Lung (tissue), 17 donors: ENCODE measurements at places on chromosomes 2 and 18. TPM values are rescaled to one million over a fixed set of nuclear protein-coding genes. Genes with fewer than 3 reads are reported as not detected.
A peak's percentile ranks its signal among the peaks of the same experiment; 100 is the strongest.

DNA sequence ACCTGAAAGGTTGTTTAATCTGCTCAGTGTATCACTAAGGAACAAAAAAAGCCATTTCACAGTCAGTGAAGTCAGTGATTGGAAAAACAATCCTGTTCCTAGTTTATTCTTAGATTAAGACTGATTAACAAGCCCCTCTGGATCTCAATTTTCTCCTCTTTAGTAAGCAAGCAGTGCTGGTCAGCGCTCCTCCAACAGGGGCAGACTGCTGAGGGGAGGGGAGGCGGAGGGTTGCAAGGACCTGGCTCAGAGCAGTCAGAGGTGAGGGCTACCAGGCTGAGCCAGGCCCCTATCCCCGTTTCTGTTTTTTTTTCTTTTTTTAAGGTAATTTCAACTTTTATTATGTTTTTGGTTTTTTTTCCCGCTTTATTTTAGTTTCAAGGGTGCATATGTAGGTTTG lies 24.7 kb upstream of the KCNS3 start:
- no peak for DNase-seq

DNA sequence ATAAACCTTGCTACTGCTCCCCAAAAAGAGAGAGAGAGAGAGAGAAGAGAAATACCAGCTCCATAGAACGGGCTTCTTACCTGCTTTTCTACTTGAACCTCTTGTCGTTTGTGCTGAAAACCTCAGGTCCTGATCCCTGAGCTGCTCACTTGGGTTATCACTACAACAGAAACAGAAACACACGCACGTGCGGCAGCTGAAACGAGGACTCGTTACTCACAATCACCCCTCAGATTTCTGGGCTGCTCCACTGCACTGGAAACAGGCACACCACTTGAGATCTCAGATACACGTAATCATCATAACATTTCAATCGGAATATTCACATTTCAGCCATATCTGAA lies 48.2 kb upstream of the GPC1 start:
- DNase-seq, result no peak

DNA sequence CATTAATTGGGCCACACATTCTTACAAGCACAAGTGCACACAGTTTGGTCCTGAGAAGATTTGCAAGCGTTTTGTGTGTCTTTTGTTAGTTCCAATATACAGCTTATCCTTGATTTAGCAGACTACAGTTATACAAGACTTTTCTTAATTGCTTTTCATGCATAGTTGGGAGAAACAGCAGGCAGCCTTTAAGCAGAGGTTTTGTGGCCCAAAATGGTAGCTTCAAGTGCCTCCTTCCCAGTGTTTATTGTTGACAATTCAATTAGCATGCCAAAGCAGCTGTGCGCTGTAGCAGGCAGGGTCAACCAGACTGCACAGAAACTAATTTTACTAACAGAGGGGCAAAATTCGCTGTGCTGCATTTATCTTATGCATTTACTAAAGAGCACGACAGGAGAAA lies 47.5 kb downstream of the FRZB start:
- DNase-seq, result no peak

- no peak for DNase-seq
Measured at GRCh38 chr2:220568296-220568695, 940.9 kb downstream of the SLC4A3 start.

Gene AGXT
- 0.61 TPM for total RNA-seq

GRCh38 chr2:95722131-95722697 lies 130.4 kb downstream of the TRIM43 start:
- DNase-seq, result no peak

- no peak for DNase-seq
Measured at GRCh38 chr2:230925443-230925878, 419 bp upstream of the GPR55 start.

Gene NT5C1B
- total RNA-seq, result not detected

DNA sequence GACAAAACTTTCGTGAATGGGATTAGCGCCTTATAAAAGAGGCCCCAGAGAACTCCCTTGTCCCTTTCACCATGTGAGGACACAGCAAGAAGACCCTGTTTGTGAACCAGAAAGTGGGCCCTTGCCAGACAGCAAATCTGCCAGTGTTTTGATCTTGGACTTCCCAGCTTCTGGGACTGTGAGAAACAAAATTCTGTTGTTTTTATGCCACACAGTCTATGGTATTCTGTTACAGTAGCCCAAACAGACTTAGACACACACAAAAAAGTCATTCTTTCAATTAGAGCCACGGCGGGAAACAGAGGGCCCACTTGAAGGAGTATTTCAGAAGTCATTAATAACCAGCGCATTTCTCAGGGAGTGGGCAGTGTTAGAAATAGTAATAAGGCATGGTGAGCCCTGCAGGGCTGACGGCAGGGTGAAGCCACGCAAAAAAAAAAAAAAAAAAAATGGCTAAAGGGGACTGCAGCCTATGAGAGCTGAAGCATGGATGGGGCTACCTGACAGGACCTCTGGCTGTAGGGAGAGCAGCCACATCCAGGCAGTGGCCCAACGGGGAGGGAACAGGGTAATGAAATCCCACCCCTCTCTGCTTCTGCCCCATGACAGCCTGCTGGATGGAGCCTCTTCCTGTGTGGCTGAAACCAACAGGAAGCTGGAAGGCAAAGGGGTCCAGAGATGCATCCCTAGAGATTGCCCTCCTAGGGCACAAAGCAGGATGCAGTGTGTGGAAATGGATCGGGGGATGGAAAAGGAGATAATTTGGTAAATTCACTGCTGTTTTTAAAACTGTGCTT lies 189.3 kb downstream of the KCNS3 start:
- DNase-seq, result peak; percentile 41

DNA sequence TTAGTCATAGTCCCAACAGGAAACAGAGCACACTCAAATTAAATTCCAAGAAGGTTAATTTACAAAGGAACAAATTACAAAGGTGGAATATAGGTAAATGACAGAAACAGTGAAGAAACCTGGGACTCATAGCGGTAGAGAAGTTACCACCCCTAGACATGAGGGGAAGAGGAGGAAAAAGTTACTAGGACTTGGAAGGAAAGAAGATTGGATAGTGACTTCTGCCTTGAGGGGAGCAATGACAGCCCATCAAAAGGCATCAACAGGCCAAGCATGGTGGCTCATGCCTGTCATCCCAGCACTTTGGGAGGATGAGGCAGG lies 2.4 kb upstream of the PDE11A start:
- DNase-seq, result no peak

GRCh38 chr2:15191789-15192188 lies 369.3 kb downstream of the NBAS start:
- no peak for DNase-seq

Gene SAG
- not detected for total RNA-seq

Gene RTP5
- 0.09 TPM for total RNA-seq

Gene UPP2
- total RNA-seq, result not detected

DNA sequence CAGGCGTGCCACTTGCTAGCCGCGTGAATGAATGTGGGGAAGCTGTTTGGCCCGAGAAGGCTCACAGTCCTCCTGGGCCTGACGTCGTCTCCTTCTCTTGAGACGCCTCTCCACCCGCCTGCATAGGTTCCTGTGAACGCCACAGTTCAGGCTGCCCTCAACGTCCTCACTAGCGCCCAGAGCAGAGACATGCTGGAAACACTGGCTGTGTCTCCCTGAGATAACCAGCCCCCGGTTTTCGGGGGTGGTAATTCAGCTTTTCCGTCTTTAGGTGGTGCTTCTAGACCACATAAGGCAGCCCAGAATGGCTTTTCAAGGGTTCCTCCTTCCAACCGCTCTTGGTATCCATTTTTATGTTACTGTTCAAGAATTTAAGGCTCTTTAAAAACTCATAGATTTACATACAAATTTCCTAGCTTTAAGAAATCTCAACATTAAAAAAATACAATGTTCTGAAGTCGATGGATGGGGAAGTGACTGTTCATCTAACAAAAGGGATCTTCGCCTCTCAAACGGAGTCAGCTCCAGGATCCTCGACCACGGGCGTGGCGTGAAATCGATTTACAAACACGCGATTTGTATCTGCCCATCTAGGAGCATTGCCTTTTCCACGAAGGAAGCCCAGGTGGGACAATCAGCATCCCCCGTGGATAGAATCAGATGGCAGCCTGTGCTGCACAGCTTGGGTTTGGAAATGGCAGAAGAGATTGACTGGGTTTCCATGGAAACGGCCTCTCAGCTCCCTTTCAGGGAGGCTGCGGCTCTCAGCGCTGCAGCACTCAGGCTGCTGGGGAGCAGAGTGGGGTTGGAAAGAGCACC lies 110.6 kb upstream of the PXDN start:
- peak; percentile 74 for DNase-seq

Gene CPO
- total RNA-seq, result not detected

Gene TAF4B
- total RNA-seq, result 2.3 TPM

- no peak for DNase-seq
Measured at GRCh38 chr18:73043611-73044010, 175.8 kb upstream of the NETO1 start.

DNA sequence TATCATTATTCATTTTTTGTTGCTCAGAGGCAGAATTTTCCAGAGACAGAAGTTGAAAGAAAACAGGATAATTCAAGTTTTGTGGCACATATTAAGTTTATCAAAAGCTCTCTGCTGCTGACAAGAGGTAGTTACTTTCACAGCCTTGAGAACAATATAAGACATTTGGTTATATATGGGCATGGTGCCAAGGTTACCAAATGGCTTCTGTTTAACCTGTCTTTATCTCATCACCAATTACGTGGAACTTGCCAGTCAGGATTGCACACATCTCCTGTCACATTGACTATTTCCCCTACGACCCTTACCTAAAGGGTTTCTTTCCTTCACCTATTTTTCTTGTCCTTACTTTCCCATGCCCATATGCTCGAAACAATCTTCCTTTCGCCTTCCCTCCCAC lies 35.9 kb downstream of the KLF7 start:
- DNase-seq, result no peak

DNA sequence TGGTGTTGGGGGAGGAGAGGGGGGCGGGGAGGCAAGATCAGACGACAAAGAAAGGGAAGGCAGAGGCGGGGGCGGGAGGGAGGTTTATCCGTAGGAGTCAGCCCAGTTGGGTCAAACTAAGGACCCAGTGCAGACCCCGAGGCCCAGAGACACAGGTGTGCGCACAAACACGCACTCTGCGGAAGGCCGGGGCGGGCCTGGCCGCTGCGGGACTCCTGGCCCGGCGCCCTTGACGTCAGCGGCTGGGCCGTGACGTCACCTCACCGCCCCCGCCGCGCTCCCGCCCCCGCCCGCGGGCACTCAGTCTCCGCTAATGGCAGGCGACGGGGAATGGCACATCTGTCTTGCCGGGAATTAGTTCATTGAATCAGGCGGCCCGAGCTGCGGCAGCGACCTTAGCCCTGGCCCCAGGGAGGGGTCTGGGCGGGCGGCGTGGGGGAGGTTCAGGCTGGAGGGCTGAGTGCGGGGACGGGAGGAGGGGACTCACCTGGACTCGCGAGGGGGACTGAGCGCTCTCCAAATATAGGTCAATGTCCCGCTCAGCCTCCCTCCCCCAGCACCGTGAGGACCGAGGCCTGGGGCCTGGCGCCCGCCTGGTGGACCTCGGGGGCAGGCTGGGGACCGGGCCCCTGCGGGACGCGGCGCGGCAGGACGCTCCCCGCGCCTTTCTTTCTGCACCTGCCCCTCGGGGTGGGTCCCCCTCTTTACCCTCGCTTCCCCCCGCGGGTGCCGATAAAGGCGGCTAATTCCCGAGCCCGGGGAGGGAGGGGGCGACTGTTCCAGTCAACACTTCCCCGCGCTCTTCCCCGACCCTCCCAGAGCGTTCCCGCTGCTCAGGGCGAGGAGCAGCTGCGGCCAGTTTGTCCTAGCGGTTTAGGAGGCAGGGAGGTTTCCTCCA lies 15.5 kb upstream of the ECEL1 start:
- no peak for DNase-seq

Gene SERPINB10
- 0.64 TPM for total RNA-seq

Gene GAREM2
- 1.2 TPM for total RNA-seq

- DNase-seq, result peak; percentile 11
Measured at GRCh38 chr2:207692206-207693065, 19.0 kb upstream of the CCNYL1 start.

DNA sequence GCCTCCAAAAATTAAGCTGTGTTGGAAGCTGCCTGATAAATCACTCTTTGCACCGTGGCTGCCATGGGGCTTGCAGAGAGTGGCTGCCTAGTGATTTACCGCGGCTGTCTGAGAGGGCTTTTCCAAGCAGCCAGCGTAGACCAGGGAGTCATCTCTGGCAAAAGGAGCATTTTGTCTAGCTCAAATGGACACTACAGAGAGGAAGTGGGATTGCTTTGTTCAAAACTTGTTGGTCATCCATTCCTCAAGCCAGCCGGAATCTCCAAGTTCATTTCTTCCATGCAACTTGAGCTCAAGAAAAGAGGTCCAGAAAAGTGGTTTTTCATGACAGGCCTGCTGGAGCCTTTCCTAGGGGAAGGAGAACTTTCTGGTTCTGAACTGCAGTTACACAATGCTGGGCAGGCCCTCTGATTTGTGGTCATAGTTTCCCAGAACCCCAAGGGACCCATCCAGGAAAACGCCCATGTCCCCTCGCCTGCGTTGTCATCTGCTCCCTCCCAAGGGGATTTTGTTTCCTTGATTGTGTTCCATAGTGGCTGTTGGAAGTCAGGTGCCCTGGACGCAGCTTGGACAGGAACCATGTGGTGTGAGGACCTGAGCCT lies 108.1 kb downstream of the TRIB2 start:
- peak; percentile 89 for DNase-seq

Gene BOLL
- not detected for total RNA-seq

DNA sequence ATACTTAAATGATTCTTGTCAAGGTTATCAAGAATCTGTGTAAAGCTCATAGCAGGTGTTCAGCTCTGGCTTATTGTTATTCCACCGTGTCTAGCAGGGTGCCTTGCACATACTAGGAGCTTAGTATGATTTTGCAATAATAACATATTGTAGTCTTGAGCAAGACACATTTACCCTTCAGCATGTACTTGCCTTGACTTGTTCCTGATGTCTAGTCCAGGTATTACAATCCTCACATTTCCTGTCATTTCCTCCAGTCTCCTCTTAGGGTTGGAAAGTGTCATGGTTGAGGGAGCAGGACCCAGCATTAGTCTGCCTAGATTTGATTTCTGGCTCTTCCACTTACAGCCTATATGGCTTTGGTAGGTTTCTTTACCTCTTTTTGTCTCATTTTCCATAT lies 246.1 kb downstream of the RAD51AP2 start:
- DNase-seq, result no peak

GRCh38 chr2:47321411-47322031 lies 81.4 kb upstream of the MSH2 start:
- DNase-seq, result no peak

DNA sequence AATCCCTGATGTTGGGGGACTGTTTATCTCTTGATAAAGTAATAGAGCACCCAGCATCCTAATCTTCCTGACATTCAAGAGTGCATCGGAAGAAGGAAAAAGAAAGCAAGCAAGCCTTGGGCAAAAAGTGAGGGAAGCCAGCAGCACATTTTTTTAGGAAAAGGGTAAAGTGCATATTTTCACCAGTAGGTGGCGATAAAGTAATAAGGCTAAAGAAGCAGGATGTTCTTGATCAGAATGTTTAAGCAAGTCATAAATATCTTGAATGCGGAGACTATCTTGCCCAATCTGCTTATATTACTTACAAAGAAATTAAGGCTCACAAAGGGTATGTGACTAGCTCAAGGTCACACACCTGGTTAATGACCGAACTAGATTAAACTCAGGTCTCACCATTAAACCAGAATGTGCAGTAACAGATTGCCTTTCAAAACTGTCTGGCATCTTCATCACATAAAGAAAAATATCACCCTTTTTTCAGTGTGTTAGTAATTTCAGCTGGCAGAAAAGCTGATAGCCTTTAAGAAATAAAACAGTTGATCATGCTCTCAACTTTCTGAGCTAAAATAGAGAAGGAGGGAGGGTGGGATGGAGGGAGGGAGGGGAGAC lies 83.8 kb downstream of the VIT start:
- DNase-seq, result peak; percentile 77

Gene KCNG2
- 1.7 TPM for total RNA-seq
